GM04503 (cell line): ENCODE measurements at places on chromosomes 3 and 15.

DNA sequence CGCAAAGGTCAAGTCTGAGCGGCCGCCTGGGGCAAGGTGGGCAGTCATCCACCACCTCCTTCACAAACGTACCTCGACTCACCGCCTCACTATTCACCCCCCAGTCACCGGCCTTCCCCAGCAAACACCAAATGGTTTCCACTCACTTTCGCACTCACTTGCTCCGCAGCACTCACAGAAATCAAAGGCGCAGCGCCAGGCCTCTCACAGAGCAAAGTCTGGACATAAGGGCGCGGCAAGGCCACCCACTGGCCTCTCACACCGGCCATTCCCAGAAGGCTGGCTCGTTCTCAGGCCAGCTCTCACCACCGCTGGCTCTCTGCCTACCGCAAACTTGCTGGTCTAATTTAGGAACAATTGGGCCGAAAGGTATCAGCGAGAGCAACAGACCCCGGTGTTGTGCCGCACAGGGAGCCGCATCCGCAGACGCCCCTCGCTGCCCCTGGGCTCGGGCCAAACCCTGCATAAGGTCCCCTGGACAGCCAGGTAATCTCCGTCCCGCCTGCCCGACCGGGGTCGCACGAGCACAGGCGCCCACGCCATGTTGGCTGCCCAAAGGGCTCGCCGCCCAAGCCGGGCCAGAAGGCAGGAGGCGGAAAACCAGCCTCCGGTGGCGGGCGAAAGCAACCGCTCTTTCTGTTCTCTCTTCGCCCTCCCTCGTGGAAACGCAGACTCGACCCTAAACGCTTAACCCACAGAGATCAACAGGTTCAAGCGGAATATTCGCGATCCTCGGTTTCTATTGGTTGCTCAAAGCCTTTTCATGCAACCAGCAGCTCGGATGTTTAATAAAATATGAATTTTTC is 2.9 kb downstream of the SHOX2 start:
- peak; percentile 33 for DNase-seq

GRCh38 chr15:74812533-74812932 is at the start of gene LMAN1L:
TSS of gene LMAN1L (plus strand) at chr15:74812835. CDS start at chr15:74812855, 20 bp downstream.
- no peak for DNase-seq

- DNase-seq = no peak
Measured at GRCh38 chr3:155065537-155065936, 14.6 kb upstream of the MME start.

DNA sequence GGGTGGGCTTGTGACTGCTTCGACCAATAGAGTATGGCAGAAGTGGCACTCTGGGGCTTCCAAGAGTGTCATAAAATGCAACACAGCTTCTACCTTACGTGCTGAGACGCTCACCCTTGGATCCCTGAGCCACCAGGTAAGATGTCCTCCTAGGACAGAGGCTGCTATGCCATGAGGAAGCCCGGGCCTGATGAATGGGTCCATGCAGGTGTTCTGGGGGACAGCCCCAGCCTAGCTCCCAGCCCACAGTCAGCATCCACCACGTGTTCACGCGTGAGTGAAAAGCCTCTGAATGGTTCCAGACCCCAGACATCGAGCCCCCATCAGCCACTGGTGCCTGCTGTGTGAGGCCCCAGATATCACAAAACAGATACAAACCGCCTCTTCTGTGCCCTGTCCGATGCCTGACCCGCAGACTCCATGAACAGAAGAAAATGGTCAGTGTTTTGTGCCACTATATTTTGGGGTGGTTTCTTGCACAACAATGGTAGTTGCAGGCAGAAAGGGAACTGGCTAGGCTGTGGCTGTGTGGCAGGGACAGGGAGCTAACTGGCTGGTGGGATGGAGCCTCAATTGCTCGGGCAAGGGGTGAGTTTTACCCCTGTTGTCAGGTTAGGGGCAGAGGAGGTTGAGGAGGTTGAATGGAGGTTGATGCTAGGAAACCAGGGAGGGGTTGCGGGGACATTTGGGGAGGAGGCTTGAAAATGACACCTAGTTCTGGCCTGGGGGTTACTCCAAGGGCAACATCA is 92.2 kb downstream of the LINGO1 start:
- no peak for DNase-seq

DNA sequence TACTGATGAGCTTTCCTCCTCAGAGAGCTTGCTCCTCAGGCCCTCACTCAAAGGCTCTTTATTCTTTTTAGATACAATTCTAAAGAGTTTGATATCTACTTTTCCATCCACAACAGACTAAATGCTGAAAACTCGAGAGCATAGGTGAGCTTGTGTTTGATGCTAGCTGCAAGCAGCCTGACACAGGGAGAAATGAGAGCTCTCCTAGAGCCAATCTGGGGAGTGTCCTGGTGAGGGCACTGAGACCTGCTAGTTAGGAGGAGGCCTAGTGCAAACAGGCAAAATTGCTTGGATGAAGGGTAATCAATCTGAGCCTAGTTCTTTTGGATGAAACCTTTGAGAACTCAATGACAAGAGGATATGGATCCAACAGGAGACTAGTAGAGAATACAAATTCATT is 300.8 kb downstream of the ZBTB20 start:
- no peak for DNase-seq

GRCh38 chr3:12689997-12690711 is 26.2 kb upstream of the RAF1 start:
- DNase-seq = no peak

- no peak for DNase-seq
Measured at GRCh38 chr3:54324103-54324502, 201.8 kb downstream of the CACNA2D3 start.

DNA sequence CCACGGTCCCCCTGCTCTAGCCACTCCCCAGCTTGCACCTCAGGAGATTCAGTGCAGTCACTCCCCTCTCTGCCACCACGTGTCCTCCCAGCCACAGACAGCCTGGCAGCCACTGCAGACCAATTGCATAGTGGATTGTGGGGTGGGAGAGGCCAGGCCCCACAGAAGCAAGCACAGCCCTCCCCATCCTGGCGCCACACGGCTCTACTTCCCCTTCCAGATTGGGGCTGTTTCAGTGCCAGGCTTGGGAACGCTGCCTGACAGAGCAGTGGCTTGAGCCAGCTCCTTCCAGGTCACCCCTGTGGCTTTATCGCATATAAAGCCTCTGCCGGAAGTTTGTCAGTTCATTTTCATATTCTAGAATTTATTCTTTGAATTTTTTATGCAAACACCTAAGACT is 90.7 kb downstream of the TMEM266 start:
- no peak for DNase-seq

DNA sequence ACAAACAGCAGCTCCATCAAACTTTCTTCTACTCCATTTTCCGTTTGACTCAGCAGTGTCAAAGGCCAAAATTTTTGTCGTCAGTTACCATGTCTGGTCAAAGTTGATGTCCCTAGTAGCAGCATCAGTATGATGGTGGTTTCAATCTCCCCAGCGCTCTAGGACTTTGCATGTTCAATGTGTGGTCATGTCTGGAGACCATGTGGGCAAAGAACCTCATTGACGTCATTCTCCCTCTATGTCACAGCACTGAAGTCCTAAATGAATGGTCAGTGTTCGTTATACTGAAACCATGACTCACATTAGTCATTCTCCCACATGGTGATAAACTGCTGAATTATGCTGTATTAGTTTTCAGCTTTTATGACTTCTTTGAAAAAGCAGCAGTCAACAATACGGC is 23.2 kb downstream of the SHC4 start:
- peak; percentile 88 for DNase-seq

GRCh38 chr3:30989276-30990030 is 95.0 kb upstream of the GADL1 start:
- DNase-seq = no peak

GRCh38 chr3:119898478-119899191 is 116.7 kb downstream of the NR1I2 start:
- DNase-seq = peak; percentile 24

- no peak for DNase-seq
Measured at GRCh38 chr3:38554127-38554827, 58.1 kb downstream of the EXOG start.

DNA sequence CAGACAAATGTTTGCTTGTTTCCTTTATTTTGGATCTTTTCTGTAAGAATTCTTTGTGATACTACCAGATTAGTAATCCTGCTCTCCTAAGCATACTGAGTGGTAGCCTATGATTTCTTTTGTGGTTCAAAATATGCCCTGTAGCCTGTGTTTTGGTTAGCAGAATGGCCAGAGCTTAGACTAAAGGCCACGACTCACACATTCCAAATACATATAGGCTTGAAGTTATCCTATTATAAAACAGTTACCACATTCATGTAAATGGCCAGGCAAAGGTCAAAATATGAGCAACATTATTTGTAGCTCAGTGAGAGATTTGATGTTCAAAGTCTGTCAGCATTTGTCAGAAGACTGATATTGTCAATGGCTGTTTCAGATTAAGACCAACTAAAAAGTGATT is 84.5 kb downstream of the MITF start:
- no peak for DNase-seq

- no peak for DNase-seq
Measured at GRCh38 chr15:69080295-69081248, 66.1 kb downstream of the NOX5 start.

DNA sequence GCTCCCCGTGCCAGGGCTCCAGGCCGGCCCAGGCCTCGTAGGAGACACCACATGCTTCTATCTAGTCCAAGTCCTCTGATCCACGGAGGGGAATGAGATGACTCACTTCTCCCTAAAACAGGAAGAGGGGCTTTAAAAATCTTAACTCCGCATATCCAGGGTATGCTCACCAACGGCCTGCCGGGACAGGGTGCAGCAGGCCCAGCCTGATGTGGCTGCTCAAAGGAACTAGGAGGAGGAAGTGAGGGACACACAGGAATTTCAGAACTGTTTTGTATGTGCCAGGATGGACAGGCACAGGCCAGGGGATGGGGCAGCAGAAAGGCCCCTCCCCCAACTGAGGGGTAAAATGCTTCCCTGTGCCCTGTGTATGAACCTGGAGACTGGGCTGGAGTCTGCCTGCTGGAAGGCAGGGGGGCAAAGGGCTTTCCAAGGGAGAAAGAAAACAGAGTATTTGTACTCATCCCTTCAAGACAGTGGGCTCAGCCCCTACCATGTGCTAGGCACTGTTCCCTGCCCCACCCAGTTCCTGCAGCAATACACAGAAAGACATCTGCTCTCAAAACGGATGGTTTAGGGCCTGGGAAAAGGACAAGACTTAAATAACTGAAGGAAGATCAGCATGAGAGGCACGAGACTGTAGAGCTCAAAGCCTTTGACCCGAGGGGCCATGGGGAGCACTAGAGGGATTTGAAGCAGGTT is 22.1 kb downstream of the CHDH start:
- DNase-seq = no peak

GRCh38 chr3:183527428-183528379 is 27.8 kb downstream of the KLHL6 start:
- no peak for DNase-seq

DNA sequence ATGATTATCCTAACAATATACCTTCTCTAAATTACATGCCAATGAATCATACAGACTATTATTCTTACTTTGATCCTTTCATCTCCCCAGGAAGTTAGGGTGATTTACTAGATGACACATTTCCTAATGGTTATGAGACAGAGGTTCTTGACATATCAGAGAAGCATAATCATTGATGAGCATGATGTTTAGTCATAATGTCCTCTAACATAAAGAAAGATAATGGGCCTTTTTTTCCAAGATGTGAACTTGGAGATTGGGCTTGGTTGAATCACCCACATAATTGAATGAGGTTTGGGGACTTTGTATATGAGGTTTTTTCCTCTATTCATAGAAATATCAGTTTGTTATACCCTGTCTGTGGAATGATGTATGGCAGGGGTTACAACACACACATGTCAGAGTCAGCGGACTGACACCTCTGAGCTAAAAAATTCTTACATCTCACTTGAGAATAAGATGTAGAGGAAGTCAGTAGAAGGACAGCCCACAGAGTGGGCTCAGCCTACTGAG is 69.7 kb upstream of the DCBLD2 start:
- DNase-seq = peak; percentile 68
